RKO (cell line): ENCODE measurements at places on chromosomes 11 and 22.

DNA sequence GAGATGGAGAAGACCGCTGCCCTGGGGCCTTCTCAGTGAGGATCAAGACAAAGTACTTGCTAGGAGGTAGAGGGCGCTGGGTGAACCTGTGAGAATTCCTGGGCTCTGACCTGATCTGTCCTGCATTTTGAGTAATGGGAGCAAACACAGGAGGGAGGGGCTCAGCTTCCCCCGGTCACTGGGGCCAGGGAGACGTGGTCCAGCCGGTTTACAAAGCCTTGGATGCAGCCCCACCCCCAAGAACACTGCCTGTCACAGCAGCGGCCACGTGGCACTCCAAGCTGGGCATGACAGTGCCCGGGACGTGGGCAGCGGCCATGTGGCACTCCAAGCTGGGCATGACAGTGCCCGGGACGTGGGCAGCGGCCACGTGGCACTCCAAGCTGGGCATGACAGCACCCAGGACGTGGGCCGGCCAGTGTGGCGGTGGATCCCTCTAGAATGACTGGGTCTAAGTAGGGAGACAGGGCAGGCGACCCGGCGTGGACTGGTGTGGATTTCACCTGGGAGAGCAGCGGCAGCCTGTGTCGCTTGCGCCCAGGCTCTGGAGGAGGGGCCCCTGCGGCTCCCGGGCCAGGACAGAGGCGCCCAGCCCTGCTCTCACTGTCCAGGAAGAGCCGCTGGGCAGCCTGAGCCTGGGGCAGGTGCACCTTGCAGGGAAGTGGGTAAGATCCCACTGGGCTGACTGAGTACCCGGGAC is 2.5 kb upstream of the TTLL8 start:
- DNase-seq, result no peak

- no peak for DNase-seq
These were observed 130.0 kb upstream of the BDNF start for GRCh38 chr11:27830206-27830605.

DNA sequence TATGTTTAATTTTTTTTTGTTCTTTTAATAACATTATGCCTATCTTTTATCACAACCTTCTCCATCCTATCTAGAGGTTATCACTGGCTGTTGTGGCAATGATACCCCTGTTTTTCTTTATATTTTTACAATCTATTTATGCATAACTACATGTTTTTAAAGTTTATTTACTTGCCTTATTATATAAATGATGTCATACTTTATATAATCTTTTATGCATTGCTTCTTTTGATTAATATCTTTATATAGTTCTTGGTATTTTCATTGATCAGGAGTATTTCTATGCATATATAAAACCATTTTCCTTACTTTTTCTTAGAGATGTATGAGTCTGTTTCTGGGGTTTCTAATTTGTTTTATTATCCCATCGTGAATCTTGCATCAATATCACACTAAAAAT is 719.8 kb upstream of the RAG2 start:
- no peak for DNase-seq

DNA sequence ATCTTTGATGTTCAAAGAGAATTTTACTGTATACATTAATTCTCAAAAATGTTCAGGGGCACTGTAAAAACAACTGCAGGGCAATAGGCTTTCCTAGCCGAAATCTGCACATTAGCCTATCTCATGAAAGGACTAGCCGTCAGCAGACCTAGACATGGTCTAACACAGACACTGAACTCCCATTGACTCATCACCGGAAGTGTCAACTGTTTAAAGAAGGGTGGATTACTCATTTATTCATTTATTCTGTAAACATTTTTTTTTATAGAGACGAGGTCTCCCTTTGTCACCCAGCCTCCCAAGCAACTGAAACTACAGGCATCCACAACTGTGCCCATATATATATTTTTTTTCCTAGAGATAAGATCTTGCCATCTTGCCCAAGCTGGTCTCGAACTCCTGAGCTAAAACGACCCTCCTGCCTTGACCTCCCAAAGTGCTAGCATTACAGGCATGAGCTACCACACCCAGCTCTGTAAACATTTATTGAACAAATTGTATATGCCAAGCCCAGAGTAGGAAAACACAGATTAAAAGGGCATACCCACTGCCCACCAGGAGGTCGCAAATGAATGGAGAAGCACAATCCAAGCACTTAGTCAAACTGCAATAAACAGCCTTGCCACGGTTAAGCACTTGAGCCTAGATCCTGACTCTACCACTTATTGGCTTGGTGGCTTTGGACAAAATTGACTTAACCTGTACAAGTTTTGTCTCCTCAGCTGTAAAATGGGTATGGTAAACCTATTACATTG is 26.6 kb downstream of the RAB30 start:
- peak; percentile 72 for DNase-seq

- DNase-seq, result no peak
These were observed 45.7 kb downstream of the PACS1 start for GRCh38 chr11:66115638-66116301.

DNA sequence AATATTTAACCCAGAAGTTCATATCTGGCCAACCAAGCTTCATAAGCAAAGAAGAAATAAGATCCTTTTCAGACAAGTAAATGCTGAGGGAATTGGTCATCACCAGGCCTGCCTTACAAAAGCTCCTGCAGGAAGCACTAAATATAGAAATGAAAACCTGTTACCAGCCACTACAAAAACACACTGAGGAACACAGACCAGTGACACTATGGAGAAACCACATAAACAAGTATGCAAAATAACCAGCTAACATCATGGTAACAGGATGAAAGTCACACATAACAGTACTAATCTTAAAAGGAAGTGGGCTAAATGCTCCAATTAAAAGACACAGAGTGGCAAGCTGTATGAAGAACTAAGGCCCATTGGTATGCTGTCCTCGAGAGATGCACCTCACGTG is 311.4 kb downstream of the DYNC2H1 start:
- DNase-seq, result peak; percentile 4

- DNase-seq, result no peak
These were observed 133.1 kb downstream of the MICAL2 start for GRCh38 chr11:12243486-12243885.

DNA sequence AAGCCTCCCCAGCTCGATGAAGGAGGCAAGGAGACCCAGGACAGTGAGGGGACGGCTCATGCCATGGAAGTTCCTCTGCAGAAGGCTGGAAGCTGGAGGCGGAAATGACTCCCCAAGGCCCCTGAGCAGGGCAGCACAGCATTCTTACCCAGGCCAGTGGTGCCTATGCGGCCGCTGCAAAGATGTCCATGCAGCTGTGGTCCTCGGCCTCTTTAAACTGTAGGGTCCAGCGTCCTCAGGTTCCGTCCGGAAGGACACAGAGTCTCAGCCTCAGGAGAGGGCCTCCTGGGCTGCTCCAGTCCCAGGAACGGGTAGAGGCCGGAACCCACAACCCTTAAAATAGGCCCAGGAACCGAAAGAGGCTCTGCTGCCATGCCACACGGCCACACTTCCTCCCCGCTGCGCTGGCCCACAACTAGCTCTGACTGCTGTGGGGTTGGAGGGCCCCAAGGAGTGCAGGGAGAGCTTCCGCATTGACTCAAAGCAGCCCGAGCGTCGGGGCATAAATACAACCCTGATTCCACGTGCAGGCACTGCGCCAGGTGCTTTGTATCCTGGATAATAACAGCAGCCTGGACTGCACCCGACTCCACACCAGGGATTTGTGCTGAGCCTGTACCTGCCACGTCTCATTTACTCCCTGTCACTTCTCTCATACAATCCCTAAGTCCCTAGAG is 5.5 kb downstream of the KIAA0930 start:
- DNase-seq, result no peak

- no peak for DNase-seq
These were observed 1179.0 kb downstream of the LRRC4C start for GRCh38 chr11:40280159-40281051.
